Stimulated activated CD4-positive, alpha-beta T cell treated with anti-CD3 and anti-CD28 coated beads, Interleukin-1b, Interleukin-23, amount 100 ng/mL, for 1 hour (primary cell): ENCODE measurements at places on chromosomes 13 and 19.

GRCh38 chr13:66264971-66265370 lies 965.2 kb downstream of the PCDH9 start:
- no peak for DNase-seq

GRCh38 chr19:48480558-48481500 lies 11.7 kb downstream of the CYTH2 start:
- no peak for DNase-seq

GRCh38 chr19:51803967-51804366 lies 9.0 kb downstream of the FPR3 start:
- DNase-seq, result no peak

DNA sequence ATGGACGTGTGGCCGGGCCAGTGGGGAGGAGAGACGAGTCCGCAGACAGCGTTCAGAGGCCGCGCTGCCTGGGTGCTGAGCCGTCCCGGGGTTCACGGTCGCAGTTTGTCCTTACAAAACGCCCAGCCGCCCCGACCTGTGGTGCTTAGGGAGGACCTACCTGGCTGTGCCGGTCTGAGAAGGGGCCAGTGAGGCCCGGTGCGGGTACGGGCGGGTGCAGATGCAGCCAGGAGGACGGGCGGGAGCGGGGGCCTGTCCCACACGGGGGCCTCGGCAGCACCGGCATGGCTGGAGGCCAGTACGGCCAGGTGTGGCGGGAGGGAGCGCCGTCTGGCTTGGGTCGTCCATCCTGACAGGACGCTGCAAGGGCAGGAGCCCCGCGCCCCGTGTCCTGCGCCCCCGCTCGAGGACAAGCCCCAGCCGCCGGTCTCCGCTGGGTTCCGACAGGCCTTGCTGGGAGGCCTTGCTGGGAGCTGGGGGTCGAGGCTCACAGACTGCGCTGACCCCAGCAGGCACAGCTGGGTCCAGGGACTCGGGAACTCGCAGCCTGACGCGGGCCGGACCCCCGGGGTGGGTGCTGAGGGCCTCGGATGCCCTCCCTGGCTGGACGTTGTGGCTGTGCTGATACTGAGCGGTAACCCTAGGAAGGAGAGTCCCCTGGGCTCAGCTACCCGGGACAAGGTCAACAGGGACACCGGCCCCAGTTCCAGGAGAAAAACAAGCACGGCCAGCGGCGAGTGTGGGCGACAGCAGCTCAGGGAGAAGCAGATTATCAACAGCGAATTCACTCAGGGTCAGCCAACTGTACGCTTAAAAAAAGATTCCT lies 5.3 kb upstream of the PROZ start:
- DNase-seq, result no peak

- no peak for DNase-seq
Observed at GRCh38 chr13:101382701-101383100, 33.6 kb downstream of the NALCN start.

GRCh38 chr13:61960981-61961380 lies 545.3 kb upstream of the PCDH20 start:
- no peak for DNase-seq

GRCh38 chr19:9329999-9330398 lies 6.0 kb downstream of the ZNF559 start:
- DNase-seq, result no peak
